KBM-7 (cell line): ENCODE measurements at places on chromosomes 13 and 19.

- DNase-seq: peak; percentile 74
Observed at GRCh38 chr19:51226067-51226466, 1.2 kb downstream of the CD33 start.

DNA sequence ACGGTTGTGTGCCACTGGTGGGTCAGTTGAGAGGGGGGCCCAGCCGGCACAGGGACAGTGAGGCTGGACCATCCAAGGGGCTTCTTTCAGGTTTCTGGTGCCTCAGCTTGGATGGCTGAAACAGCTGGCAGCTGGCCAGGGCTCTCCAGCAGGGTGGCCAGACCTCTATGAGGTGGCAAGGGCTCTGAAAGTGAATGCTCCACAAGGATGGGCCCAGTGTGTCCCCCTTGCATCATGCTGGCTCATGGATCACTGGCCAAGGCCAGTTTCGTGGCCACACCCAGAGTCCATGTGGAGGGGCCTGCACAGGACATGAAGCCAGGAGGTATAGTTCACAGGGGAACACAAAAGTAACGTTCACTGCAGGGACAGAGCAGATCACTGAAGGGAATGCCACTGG lies 49.6 kb downstream of the CDADC1 start:
- DNase-seq: no peak

DNA sequence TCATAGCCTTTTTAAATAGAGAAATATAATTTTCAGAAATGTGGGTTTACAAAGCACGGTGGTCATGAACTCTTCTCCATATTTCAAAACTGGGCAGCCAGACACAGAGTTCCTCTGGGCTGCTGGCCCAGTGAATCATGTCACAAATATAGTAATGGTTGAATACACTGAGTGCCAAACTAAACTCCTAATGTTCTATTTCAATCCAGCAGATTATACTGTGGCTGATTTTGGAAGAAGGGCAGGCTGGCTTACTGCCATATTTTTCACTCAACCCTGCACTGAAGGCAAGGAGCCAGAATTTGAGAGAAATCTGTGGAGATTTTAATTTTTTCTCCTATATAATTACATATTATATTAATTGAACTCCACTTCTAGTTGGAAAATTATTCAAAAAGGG lies 17.0 kb upstream of the PRR20A start:
- no peak for DNase-seq

GRCh38 chr13:27012482-27013197 lies 159.0 kb downstream of the USP12 start:
- no peak for DNase-seq

DNA sequence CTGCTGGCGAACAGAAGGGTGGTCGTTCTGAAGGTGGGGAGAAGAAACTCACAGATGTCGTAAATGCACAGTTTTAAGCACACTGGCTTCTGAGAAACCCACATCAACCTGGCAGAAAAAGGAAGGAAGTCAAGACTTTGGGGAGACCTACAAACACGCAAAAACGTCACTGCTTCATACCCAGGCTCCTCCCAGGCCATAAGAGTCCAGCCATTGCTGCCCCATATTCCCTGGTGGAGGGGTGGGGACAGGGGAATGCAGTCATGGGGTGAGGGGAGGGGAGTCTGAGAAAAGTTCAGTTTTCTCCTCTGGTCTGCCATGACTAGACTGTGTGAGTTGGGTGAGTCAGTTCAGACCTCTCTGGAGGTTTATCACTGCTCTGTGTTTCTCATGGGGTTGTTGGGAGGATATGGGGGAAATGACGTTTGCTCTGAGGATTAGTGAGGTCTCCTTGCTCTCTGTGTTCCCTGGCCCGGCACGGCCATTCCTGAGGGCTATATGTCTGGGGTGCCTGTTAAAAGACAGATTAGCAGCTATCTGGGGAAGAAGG lies 139.0 kb downstream of the FLT1 start:
- DNase-seq: peak; percentile 77

GRCh38 chr19:478236-478903 lies 17.5 kb upstream of the SHC2 start:
- no peak for DNase-seq

DNA sequence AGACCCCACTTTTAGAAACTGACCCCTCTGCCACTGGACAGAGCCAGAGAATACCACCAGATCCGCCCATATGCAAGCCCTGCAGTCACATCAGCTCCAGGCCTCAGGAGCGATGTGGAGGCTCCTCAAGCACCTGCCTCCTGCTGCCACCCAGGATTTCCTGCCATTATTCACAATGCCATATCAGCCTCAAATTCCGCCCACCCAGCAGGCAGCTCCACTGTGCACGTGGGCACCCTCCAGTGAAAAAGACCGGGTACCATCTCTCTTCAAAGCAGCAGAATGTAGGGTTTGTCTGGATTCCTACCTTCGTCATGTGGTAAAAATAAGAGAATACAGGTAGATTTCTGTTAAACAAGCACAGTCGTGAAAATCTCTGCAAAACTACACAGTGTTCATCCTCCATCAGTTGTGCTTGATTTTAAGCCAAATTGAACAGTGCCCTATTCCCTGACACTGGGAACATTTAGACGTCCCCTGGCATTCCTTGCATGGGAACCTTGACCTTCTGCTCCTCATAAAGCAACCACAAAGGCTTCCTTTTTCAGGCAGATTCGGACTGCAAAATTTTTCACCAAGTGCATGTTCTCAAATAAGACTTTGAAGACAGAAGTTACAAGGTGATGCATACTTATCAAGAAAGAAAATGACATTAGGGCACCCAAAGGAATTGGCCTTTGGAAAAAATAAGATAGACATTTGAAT lies 56.4 kb downstream of the FAM124A start:
- DNase-seq: no peak

DNA sequence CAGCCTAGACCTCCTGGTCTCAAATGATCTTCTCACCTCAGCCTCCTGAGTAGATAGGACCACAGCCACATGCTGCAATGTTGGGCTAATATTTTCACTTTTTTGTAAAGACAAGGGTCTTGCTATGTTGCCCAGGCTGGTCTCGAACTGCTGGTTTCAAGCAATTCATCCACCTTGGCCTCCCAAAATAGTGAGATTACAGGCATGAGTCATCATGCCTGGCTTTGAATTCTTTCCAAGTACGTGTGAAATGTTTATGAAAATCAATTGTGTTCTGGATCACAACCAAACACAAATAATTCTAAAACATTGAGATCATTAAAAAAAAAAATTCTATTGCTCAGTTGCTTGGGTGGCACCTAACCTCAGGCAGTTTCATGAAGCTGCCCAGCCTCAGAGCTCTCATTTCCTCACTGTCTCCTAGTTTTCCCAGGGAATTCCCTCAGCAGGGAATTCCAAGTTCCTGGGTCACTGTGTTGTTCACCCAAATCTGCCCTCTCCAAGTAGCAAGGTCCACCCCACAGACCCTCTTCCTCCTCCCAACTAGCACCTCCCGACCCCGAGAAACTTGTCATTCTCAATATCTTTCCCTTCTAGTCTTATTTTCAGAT lies 44.8 kb downstream of the ING1 start:
- DNase-seq: no peak

GRCh38 chr19:28514166-28514565 lies 698.8 kb downstream of the UQCRFS1 start:
- DNase-seq: no peak

GRCh38 chr13:103517066-103517767 lies 451.0 kb upstream of the SLC10A2 start:
- no peak for DNase-seq

DNA sequence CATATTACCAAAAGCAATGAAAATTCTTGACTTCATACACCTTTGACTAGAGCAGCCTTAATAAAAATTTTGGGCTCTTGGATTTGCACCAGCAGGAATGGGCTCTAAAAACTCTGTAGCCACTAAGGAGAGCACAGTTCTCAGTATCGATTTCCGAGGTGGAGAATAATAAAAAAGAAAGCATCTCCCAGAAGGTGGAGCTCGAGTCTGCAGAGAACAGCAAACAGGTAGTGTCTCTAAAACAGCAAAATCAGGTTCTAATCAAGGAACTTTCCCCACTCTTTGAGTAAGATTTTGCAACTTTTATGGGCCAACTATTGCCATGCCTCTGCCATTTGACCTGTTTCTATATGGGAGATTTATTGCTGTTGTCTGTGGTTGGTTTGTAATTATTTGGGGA lies 258.7 kb upstream of the GPC6 start:
- DNase-seq: peak; percentile 9

DNA sequence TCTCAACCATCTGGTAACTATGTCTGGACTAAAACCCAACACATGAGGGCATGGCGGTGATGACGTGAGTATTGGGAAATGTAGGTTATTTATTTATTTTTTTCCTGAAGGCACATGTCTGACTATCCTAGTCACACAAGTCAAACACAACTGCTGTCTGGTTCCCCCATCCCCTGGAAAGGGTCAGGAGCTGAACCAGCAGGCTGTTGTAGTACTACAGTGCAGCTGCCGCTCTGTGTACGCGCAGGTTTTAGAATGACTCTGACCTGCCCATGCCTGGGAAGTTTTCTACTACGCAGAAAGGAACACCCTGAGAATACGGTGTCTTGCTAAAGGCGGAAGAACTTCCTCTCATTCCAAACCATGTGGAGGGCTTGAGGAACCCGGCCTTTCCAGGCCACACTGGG lies 1.2 kb downstream of the SLC7A1 start:
- DNase-seq: peak; percentile 69

GRCh38 chr19:17931532-17932191 lies 1.2 kb upstream of the CCDC124 start:
- no peak for DNase-seq

- DNase-seq: no peak
Observed at GRCh38 chr19:48473161-48473966, 4.2 kb downstream of the CYTH2 start.
